ENCODE measurements at places on chromosomes 4 and X.

DNA sequence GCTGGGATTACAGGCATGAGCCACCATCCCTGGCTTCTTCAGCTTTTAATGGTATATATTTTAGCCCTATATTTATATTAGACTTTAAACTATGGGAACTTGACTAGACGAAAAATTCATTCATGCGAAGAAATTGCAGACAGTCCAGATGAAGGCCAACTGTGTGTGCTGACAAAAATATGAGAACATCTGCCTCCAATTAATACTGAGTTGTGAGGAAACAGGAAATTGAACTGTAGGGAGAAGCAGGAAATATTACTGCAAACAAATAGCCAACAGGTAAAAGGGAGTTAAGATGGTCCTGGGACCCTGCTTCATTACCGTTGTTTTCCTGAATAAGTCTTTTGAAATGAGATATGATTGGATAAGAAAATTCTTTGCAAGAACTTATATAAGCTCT is 26.3 kb downstream of the MGARP start:
- no peak for DNase-seq

DNA sequence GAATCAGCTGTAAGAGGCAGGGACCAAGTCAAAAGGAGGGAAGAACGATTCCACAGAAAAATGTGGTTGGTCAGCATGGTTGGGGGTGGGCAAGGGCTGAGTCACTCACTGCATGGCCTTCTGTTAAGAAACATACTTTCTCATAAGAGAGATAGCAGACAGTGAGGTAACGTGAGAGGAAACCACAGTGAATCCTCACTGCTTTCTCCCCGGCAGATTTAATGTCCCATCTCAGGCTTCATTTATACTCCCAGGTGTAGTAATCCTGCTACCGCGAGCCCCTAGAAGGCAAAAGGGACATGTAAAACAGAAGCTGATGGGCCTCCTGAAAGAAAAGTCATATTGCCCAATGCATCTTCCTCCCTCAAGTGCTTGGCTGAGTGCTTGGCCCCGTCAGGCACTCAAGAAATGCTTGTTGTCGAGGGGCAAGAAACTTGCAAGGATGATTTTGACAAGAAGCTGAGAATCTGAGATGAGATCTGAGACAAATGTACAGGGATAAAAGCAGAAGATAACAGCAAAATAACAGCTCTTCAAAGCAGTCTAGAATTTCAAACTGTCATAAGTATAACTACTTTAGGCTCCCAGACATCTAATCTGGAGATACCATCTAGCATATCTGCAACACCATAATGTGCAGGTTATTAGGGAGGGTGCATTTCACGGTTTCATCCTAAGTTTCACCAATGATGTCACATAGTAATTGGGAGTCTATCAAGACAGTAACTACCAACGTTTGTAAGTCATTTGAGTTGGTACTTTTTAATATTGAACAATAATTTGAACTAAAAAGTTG is 40.2 kb downstream of the SH3KBP1 start:
- DNase-seq = peak; percentile 35

DNA sequence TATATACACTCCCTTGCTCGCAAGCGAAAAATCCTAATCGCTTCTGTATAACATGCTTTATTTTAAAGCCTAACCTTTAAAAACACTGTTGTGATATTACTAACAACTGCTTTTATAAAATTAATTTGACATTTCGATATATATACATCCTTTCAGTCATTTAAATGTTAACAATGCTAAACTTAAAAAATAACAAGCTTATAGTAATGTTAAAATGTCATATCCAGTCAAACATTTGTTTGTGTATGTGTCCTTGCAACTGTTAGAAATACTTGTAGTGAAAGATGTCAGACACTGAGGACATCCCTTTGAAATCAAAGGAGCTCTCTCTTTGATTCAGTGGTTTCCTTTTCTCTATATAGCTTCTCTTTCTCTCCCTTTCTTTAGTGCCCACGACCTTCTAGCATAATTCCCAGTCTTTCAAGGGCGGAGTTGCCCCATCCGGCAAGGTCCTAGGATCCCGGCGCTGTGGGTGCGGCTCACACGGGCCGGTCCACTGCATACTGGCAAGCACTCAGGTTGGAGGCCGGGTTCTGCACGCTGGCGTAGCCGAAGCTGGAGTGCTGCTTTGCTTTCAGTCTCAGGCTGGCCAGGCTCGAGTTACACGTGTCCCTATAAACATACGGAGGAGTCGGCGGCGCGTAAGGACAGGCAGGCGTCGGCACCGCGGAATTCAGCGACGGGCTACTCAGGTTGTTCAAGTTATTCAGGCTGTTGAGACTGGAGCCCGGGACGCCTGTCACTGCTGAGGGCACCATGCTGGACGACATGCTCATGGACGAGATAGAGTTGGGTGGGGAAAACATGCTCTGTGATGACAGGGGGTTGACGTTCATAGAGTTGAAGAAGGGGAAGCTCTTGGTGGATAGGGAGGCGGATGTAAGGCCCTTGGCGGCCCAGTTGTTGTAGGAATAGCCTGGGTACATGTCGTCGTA is 5.0 kb downstream of the PITX2 start:
- DNase-seq = no peak

DNA sequence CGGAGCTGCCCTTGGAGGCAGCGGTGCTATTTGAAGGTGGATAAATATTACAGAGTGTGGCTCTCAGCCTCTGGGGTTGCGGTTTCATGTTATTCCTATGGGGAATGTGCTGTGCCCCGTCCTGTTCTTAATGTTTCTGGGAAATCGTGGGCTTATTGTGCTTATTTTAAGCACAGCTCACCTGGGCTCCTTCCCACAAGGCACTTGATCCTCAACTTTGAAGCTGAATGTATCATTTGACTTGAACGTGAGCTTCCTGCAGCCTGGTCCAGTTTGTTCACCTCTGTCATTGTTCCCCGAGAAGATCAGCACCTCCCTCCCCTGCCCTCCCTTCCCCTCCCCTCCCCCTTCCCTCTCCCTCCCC is 3.9 kb downstream of the SORCS2 start:
- peak; percentile 12 for DNase-seq

DNA sequence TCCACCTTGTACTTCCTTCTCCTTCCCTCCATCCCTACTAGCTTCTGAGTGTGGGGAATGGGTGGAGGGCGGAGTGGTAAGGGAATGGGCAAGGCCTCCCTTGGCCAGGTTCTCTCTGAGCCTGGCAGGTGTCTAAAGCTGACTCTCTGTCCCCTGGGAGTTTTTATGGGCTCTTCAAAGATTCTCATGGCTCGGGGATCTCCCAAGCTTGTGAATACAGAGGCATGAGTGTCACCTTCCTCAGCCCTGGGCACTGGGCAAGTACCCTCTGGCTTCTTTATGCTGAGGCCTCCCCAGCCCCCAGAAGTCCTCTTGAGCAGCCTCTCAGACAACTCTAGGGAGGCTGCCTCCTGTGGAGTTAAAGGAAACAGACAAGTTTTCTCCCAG is 32.5 kb upstream of the DDX3X start:
- no peak for DNase-seq

GRCh38 chrX:13001961-13002671 is 27.2 kb downstream of the TMSB4X start:
- DNase-seq = no peak

DNA sequence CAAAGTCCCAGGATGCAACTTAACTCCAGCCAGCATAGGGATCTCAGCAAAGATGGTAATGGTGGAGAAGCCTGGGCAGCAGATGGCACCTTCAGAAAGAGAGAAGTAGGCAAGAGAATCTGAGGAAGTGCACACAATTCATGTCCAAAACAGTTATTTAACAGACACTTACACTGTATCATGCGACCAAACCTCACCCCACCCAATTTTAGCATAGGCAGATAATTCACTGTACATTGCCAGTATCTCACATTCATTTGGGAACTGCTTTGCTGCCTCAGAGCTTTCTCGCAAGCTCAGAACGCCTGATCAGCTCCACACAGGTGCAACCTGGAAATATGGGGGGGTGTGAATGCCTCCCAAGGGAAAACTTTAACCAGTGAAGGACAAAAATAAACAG is 143.0 kb upstream of the MAOA start:
- no peak for DNase-seq

GRCh38 chr4:98969878-98970785 is 25.4 kb upstream of the METAP1 start:
- no peak for DNase-seq

DNA sequence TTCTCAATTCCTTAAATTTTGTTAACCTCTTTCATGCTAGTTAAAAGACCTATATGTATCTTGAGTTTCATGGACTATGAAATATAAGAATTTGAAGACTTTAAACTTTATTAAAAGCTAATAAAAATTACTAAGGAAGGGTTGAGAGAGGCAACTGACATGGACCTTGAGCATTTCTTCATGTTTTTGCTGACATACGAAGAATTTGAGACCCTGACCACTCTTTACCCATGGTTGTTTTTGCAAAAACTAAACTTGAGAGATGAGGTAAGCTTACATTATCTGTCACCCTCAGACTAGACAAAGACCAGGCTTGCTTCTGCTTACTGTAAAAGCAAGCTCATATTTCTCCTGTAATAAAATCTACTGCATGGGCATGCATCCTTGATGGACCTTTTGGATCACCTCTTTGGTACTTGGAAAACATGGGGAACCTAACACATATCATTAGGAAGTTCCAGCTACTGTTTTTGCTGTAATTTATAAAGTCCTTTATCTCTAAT is 338.2 kb upstream of the PABPC4L start:
- DNase-seq = no peak

DNA sequence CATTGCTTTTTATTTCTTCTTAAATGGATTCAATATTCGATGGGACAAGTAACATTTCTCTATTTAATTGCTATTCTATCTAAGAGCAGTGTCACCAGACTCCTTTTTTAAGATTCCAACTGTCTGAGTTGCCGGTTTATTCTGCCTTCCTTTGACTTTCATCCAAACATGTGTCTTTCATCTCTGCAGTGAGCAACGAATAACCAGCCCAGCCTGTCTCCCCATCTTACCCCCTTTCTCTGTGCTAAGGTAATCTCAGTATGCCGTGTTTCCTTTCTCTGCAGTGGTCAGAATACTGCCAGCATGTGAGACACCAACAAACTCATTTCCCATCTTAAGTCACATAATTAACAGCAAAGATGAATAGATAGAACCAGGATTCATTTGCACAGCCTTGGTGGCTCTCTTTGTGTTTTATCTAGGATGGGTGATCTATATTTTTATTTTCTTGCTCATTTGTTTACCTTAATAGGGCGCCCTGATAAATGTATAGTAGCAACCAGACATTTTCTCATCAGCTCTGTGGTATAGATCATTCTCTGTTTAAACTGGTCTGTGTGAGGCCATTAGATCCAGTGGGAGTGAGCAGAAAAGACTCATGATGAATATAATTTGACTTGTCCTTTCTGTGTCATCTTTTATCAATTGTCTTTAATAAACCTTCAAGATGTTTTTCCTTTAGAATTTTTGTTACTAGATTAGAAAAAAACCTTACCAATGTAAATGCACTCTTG is 394.8 kb upstream of the IGFBP7 start:
- DNase-seq = no peak

Data from tibial artery (tissue), 4 donors.